ENCODE measurements at places on chromosomes 16 and 17.

GRCh38 chr17:48552466-48553189, 7.7 kb upstream of the HOXB2 start:
- DNase-seq: no peak

DNA sequence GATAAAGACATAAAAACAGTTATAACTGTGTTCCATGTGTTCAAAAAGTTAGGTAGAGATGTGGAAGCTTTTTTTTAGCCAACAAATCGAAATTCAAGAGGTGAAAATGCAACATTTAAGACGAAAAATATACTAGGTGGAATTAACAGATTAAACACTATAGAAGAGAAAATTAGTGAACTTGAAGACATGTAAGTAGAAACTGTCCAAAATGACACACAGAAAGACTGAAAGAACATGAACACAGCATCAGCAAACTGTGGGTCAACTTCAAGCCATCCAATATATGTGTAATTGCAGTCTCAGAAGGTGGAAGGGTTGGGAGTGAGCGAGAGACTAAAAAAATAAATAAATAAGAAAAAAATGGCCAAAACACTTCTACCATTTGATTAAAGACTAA, 9.3 kb downstream of the FAM83G start:
- no peak for DNase-seq

DNA sequence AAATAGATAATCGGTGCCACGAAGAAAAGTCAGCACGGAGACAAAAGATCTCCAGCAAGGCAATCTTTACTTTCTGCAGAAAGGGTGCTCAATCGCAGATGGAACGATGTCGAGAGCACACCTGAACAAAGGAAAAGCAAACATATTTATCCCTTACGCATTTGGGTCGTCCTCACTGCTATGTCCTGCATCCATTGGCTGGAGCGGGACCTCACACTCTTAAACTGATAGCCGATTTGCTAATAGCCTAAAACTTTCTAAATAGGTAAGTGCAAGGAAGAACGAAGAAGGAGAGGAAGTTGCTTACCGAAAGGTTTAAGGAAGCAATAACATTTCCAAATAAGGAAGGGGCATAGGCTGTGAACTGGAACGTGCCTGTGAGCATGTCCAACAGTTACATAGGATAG, 1.2 kb upstream of the AKAP10 start:
- no peak for DNase-seq

DNA sequence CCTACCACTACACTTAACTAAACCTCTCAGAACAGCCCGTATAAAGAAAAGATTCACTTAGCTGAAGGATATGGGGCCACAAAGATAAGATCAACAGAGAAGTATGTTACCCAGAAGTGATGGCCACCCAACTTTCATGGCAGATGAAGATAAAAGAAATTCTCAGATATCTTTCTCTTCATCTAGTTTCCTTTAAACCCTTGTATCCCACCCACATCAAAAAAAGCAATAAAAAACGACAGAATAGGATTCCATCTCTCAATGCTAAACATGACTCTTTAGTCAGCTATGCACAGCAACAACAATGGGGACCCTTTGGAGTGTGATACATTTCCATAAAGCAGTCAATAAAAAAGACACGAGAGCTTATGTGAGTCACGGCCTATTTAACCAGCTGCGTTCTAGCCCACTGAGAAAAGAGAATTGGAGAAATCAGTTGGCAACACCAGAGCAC, 86.6 kb downstream of the SNX11 start:
- DNase-seq: no peak

GRCh38 chr16:79286646-79287423, 313.7 kb downstream of the MAF start:
- DNase-seq: no peak

- DNase-seq: no peak
Measured at GRCh38 chr16:47716571-47716970, 255.4 kb downstream of the PHKB start.

- no peak for DNase-seq
Measured at GRCh38 chr16:68238029-68238345, 2.1 kb upstream of the ESRP2 start.

DNA sequence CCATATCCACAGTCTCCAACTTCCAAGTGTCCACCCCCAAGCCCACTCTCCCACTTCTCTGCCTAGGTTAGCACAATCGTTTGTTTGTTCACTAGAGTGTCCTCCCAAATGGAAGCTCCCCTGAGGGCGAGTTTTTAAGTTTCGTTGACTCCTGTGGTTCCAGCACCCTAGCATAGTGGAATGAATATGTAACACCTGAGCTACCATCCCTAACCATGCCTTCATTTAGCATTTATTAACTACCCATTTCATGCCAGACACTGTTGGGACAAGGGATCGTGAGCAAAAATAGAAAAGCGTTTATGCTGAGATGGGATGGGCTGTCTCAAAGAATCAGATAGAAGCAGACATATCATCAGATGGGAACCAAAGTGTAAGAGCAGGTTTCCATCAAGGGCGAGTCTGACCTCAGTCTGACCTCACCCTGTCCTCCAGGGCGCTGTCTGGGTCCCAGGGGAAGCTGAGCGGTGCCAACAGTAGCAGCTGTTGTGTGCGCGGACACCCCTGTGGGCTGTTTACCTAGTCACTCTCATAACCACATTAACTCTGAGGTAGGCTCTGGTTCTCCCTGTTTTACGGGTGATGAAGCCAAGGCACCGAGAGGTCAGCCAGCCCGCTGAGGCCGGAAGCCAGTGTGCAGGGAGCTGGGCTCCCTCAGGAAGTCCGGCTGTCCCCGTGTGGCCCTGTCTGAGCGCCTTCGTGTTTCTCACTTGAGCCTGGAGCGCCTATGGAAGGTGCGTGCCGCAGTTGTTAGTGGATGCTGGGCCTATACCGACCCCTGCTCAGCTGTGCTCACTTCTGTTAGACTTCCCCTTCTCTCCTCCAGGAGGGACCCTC, 6.2 kb downstream of the CNP start:
- DNase-seq: no peak

- no peak for DNase-seq
Measured at GRCh38 chr17:4142107-4142900, 526 bp downstream of the ZZEF1 start.

DNA sequence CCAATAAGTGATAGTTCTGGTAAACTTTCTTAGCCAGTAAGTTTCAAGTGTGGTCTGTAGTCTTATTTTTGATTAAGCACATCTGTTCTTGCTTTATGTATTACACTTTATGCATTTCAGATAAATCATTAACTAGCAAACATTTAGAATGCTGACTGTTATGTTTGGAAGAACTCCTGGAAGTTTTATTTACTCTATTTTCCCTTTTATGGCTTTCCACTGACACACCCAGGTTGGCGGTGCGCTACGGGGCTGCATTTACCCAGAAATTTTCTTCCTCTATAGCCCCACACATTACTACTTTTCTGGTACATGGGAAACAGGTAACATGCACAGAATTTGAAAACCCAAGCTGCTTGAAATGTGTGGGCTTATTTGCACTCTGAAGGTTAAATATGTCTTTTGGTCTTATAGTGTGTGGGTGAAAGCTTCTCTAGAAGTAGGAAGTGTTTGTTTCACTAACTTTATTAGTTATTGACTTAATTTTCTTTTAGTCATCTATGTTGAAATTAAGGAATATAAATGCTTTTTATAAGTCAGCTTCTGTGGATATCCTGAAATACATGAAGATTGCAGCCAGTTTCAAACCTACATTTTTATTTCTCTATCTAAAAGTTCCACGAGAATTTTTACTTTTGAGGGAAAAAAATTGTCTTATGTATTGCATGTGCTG, 203.7 kb downstream of the PHKB start:
- DNase-seq: no peak

DNA sequence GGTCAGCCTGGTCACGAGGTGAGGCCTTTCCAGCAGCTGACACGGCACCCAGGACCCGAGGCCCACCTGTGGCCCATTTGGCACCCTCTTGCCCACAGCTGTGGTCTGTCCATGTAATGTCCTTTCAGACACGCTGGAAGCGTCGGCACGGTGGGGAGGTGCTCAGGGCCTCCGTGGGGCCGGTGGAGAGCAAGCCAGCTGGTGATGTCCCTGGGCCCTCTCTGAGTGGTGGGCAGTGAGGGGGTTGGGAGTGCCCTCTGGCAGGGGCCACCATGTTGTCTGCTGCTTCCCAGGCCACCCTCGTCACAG, 97.3 kb upstream of the ZNF469 start:
- no peak for DNase-seq

GRCh38 chr17:78993981-78994671, 14.4 kb upstream of the LGALS3BP start:
- no peak for DNase-seq

GRCh38 chr17:81128774-81129173, 36.5 kb upstream of the PVALEF start:
- no peak for DNase-seq

DNA sequence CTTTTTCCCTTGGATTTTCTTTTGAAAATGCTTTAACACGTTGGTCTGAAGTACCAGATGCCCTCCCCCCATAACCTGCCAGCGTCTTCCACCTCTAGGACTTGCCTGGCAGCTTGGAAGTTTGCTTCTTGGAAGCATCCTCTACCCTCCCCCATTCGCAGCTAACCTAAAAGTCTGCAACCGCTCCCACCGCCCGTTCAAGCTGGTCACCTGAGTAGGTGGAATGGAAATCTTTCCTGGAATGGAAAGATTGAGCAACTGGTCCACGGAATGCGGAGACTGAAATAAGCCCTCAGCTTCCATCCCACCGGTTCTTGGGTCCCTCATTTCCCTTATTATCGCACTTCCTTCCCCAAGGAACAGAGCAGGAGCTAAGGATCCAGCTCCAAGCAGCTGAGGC, 31.4 kb downstream of the HS3ST3B1 start:
- DNase-seq: no peak

- DNase-seq: no peak
Measured at GRCh38 chr16:83967091-83967490, 953 bp upstream of the NECAB2 start.

- no peak for DNase-seq
Measured at GRCh38 chr16:59567496-59567895, 833.4 kb upstream of the GOT2 start.

- DNase-seq: no peak
Measured at GRCh38 chr17:69287168-69287567, 39.8 kb downstream of the ABCA5 start.

DNA sequence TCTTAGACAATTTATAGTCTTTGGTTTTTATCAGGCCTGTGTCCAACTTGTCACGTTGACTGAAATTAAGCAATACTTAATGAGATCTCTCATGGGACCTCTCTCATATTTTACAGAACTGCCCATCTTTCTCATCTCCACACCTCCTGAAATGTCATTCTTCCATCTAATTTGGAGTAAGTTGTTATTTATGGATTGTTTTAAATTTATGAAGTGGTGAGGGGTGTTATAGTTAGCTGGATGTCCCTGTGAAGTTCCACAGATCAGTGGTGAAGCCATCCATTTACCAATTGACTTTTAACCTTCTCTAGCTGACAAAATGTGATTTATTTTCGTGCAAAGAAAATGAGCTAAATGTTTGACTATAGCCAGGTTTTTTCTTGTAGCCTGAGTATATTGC, 824.9 kb downstream of the KCNJ2 start:
- DNase-seq: no peak

- no peak for DNase-seq
Measured at GRCh38 chr16:66099306-66099705, 267.2 kb upstream of the CDH5 start.

GRCh38 chr17:44002141-44002848, 2.1 kb upstream of the NAGS start:
- DNase-seq: no peak

GRCh38 chr16:59749662-59750336, 1015.7 kb upstream of the GOT2 start:
- DNase-seq: no peak

DNA sequence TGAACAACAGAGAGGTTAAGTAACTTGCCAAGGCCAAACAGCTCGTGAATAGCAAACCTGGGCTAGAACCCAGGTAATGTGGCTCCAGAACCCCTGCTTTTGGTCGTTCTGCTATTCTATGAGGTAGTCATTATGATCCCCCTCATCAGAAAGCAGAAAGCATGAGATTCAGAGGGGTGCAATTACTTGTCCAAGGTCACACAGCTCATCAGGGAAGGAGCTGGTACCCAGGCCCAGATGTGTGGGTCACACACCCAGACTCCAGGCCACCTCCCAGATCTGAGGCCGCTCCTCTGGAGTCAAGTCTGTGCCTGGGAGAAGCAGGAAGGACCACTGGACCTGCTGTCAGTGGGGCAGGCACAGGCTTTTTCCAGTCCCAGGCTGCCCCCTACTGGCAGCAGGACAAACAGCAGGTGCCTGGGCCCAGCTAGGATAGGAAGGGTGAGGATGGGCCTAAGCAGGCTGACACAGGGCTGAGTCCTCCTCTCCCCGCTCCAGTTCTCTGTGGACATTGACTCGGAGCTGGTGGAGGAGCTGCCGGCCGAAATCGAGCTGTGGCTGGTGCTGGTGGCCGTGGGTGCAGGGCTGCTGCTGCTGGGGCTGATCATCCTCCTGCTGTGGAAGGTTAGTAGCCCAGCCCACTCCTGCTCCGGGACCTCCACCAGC, 7.8 kb upstream of the PDK2 start:
- peak; percentile 72 for DNase-seq

DNA sequence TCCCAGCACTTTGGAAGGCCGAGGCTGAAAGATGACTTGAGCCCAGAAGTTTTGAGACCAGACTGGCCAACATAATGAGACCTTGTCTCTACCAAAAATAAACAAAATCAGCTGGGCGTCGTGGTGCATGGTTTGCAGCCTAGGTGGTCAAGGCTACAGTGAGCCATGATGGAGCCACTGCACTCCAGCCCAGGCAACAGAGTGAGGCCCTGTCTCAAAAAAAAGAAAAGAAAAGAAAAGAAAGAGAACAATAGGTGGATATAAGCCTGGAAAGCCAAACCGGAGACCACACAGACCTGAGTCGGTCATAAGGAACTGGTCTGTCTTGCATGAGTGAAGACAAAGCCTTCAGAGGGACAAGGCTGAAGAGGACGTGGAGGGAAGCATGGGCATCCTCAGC, 14.4 kb downstream of the ATP6V0D1 start:
- no peak for DNase-seq

- DNase-seq: no peak
Measured at GRCh38 chr17:55432358-55433028, 10.9 kb upstream of the MMD start.

GRCh38 chr16:1287982-1288670, 21.3 kb upstream of the UBE2I start:
- no peak for DNase-seq

- peak; percentile 44 for DNase-seq
Measured at GRCh38 chr16:47142821-47143676, 696 bp downstream of the NETO2 start.

DNA sequence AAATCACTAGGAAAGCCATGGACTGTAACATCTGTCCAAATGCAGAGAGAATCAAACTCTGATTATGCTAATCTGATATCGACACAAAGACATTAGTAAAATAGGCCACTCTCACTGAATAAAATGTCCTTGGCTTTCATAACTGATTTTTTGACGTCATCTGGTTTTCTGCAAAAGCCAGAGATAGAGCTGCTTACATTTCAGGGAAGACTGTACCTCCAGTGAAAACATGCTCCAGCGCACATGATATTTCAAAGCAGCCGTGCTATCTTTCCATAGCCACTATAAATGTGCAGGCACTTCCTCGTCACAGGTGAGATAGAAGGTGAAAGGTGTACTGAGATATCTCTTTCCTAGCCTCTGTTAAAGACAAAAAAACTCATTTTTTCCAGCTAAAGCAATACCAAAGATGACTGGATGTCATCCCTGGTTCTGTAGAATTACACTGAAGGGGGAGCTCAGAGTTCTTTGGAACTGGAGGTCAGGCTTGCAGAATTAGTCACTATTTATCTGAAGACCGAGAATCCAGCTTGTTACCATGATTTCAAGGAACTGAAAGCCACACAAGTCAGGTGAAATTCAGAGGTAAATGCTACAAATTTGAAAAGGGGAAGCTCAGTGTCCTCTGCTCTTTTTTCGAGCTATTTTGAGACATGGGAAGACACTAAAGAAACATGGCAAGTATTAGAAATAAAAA, 249.5 kb downstream of the CA10 start:
- DNase-seq: no peak

Measured in central memory CD8-positive, alpha-beta T cell (primary cell).